Mesenteric fat pad (tissue), 1 donor: ENCODE measurements at places on chromosomes 3 and 15. TPM values are rescaled to one million over a fixed set of nuclear protein-coding genes. Genes with fewer than 3 reads are reported as not detected.

- no peak for DNase-seq
Observed at GRCh38 chr15:80580106-80580505, 115.0 kb upstream of the ABHD17C start.

- no peak for DNase-seq
Observed at GRCh38 chr3:172369590-172370259, 78.5 kb downstream of the GHSR start.

DNA sequence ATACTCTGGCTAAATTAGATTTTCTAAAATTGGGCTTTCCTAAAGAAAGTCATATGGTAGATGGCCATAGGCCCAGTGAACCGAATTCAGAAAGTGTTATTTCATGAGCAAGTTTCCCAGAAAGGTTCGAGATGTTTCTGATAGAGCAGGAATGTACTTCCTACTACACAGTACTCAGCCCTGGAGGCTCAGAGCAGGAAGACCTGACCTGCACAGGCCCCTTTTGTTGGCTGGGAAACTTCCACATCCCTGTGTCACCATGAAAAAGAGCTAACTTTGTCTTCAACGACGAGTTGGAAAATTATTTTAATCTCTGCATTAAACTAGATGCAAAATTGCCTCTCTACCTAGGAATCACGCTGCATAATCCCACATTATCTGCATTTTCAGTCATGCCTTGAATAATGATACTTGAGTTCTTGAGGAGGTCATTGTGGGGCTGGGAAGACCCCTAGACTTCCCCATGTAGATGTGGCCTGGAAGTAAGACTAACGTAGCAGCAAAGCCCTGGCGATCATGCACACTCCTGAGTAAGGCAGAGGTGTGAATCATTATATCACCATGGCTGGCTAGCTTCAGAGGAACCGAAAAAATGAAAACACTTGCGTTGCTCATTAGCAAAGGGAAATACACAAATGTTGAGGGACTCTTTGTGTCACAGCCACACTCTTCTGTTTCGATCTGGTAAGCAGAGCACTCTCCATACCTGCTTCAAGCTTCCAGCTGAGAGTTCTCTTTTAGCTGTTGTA, 47.1 kb downstream of the CMTM7 start:
- no peak for DNase-seq

DNA sequence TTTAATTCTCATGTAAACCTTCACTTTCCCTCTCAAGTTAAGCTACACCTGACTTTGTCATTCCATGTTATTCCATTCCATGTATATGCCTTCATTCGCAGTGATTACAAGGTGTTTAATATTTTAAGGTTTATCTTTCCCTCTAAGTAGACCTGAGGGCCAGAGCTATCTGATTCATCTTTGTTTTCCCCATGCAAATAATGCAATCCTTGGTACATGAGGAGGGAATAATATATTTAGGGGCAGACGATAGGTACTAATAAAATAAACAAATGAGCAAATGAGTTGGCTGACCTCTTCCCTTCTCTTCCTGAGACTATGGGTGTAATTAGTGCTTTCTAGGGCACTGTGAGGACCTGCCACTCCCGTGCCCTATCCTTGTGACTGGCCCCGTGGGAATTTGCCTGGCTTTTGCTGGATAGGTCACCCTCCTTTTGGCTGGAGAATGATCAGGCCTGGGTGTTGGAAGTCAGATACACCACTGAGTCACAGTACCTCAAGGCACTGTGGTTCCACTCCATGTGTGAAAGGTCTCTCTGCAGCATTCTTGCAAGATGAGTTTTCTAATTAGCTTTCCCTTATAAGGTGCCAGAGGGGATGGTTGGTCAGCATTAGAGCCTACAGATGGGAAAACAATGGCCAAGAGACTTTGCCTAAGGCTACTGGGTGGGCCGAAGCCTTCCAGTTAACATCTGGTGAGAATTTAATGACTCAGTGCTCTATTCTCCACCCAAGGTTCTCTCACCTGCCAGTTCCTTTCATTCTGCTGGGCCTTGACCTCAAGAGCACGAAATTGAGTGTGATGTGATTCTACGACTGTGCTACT, 183.2 kb downstream of the P3H2 start:
- no peak for DNase-seq

DNA sequence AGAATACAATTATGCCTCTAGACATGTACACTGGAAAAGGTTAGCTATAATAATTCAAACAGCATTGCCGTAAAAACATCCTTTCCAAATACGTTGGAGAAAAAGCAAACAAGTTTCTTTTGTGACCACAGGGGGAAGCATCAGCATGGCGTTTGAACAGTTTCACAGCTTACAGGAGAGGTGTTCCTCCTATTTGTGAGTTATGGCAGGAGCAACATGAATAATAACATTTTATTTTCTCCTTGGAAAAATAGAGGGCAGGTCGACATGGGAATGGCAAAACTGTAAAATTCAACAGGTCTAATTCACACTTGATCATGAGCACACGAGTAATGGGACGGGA, 39.7 kb upstream of the GADL1 start:
- no peak for DNase-seq

- no peak for DNase-seq
Observed at GRCh38 chr3:100333051-100333450, 1.5 kb upstream of the NIT2 start.

GRCh38 chr3:12425850-12426579, 58.3 kb upstream of the TSEN2 start:
- DNase-seq, result no peak

GRCh38 chr3:59407425-59407824, 357.6 kb upstream of the CFAP20DC start:
- DNase-seq, result no peak

- DNase-seq, result no peak
Observed at GRCh38 chr3:196055683-196056270, 26.1 kb downstream of the TFRC start.

GRCh38 chr3:179063945-179064560, 7.6 kb downstream of the ZMAT3 start:
- DNase-seq, result no peak

DNA sequence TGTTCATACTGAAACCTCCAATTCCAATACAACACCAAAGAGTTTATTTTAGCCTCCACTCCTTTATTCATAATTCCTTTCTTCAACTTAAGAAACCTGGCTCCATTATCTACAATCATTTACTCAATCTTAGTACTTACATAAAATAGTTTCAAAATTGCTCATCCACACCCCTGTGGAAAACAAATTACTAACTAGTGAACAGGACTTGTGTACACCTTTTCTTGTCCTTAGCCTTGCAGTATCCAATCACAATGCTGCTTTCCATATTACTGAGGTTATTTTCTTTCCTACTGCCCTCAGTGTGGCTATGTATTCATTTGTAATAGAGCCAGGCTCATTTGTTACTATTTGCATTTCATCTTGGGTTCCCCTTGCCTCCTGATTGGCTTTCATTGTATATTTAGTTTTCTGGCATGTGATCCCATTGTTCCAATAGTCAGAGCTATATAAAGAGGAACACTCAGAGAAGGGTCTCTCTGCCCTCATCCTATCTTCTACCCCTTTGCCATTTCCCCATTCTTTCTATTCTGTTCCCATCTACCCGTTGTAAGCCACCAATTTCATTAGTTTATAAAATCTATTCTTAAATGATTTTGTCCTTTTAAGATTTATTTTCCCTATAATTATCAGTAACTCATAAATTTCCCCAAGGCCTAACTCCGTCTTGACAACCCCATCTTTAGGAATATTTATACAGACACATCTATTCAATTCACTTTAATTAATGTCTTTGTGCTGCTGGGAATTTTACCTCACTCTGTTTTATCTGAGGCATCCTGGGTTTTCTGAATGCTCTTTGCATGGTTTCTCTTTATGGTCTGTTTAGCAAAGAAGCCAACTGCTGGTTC, 67.9 kb upstream of the RBP1 start:
- DNase-seq, result no peak

DNA sequence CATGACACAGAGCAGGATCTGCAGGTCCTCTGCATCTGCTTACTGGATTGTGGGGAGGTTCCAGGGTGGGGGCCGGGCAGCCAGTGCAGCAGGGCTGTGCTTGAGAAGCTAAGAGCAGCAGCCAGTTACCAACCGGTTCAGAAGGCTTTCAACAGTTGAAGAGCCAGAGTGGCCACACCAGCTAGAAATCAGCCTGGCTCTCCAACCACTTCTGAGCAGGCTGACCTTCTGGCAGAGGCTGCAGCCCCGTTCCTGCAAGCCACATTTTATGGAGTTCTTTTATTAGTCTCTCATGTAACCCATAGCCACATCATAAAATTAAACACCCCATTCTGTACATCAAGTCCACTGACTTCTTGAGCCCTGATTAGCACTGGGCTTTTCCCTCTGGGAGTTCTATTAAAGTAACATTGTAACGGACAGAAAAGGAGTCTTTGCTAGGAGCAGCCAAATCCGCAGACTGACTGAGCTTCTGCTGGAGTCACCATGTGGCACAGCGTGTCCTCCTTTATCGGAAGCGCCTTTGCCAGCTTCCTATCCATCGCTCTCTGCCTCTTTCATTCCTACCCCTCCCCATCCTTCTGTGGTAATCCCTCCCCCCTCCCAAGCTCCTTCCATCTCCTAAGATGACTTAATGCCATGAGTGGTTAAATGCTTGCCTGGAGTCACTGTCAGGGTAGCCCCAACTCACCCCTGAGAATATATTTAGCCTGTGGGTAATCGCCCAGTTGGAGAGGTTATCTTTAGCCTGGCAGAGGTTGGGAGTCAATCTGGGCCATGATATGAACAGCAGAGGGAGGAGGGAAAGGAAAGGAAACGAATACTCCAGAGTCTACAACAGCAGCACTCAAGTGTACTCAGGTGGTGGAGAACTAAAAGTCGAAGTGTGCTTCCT, 138.5 kb upstream of the HES1 start:
- no peak for DNase-seq

- DNase-seq, result no peak
Observed at GRCh38 chr3:189806171-189806951, 175.2 kb downstream of the TP63 start.

DNA sequence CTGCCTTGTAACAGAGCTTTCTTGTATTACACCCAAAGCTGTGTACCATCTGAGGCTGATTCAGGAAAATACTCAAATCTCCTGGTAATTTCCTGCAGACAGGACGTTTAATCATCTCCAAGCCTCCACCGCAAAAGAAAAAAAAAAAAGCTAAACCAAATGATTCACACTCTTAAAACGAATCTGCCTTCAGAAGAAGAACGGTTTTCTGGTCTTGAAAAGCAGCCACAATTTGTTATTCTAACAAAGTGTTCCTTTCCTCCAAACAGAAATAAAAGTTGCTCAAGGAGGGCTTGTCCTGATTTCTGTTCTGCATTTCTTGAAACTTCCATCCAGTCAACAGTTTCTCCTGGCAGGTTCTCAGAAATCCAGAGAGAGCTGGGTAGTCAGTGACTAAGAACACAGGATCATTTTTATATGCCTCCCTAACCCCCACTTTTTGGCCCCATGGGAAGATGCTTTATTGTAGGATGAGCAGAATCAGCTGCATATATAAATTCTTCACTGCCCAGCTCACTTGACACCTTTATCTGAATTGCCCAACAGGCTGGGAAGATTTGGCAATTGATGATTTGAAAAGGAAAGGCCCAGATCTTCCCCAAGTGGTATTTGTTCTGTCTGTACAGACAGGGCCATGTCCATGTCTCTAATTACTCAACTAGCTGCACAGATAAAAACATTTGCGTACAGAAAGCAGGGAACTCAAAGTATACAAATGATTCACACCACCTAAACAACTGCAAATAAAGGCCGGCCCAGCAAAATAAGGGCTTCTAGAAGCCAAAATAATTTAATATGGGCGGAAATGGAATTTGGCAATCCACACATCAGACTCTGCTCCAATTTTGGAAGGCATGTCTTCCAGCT, 41.0 kb upstream of the PRICKLE2 start:
- no peak for DNase-seq

GRCh38 chr3:173970281-173970680, 572.7 kb downstream of the NLGN1 start:
- DNase-seq, result no peak

GRCh38 chr3:48016301-48016973, at the start of gene MAP4:
Gene MAP4 (minus strand): TSS chr3:48016416. CDS start chr3:47998860, 17,556 bp downstream.
- no peak for DNase-seq

DNA sequence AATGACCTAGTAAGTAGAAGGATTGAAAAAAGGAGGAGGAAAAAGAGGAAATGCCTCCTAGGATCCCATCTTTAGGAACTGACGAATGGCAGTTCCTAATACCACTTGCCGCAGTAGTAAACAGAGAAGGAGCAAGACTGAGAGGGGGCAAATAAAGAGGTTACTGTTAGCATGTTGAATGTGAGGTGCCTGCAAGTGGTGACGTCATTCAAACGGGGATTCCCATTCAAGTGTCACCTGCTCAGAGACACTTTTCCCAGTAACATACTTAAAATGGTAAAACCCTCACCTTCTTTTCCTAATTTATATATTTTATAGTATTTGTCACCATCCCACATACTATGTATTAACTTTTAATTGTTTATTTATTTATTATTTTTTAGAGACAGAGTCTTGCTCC, 178.9 kb downstream of the IL5RA start:
- no peak for DNase-seq

PIK3CA gene
- 68.3 TPM for total RNA-seq

PRR20G gene
- not detected for total RNA-seq

IMPG2 gene
- total RNA-seq, result 0.13 TPM

TRA2B gene
- 117 TPM for total RNA-seq

ACOX2 gene
- 18.8 TPM for total RNA-seq

GRIP2 gene
- total RNA-seq, result 0.71 TPM
